MM.1S (cell line): ENCODE measurements at places on chromosomes 3 and 15.
A peak's percentile ranks its signal among the peaks of the same experiment; 100 is the strongest.

DNA sequence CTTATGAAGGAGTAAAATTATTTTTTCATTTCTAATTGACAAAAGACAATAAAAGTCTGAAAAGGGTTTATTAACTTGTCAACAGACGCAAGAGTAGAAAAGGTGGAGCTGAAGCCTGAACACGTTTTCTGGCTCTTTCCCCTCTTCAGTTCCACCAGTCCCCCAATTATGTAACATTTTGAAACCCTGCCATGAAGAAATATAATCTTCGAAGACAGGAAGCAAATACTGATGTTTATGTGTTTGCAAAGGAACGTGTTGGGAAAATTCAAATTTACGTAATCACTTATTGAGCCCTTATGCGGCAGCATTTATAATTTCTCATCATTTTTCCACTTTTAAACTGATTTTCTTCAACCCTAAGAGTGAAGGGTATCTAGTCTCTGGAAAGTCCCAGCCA is 767 bp downstream of the AP3S2 start:
- no peak for DNase-seq

- no peak for DNase-seq
Observed at GRCh38 chr3:55782807-55783206, 295.7 kb upstream of the WNT5A start.

DNA sequence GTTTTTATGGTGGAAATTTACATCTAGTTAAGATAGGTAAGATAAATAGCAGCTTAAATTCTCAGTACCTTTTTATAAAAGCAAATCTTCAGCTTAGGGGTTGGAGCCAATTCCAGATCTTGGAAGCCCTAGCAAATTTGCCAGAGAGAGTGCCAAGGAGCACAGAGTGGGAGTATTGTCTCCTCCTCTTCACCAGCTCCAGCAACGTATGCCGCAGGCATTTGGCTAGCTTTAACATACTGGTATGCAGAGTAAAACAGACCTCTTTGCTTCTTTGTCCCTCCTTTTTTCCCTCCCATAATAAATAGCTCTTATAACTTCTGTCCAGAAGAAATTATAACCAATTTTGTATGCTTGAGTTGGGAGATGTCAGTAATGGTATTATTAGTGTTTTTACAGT is 140.4 kb downstream of the DIPK2A start:
- DNase-seq, result no peak

- no peak for DNase-seq
Observed at GRCh38 chr3:65483480-65483879, 555.2 kb downstream of the MAGI1 start.

- no peak for DNase-seq
Observed at GRCh38 chr15:68407886-68408881, 23.8 kb downstream of the ITGA11 start.

DNA sequence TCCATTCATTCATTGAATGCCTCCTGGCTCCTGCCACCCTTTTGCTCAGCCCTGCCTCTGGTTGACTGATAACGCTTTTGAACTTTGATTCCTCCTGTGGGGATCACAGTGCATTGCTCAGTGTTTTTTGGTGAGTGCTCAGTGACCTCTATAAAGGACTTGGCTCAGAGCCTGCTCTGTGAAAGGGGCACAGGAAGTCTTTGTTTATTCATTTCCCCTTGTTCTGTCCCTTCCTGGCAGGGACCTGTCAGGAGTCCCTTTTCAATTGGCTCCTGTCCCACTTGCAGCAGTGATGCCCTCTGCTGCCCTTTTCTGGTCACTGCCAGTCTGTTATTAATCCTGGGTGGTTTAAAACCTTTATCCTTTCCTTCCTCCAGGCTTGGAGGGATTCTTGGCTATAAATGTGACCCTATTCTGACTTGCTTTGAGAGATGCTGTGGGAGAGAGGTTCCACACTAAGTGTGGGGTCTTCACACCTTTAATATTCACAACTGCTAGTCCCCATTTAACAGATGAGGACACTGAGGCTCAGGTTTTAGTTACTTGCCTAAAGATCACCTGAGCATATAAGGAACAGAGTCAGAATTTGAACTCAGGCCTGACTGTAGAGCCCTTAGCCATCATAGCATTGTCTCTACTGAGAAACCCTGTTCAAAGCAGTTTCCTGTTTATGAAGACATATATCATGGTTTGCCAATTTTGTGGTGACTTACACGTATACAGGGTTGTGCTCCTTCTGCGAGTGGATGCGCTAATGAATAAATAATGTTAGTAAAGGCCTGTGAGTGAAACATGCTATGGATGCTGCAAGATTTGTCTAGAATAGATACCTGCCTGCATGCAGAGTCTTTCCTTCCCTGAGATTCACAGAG is 23.2 kb upstream of the TATDN2 start:
- DNase-seq, result peak; percentile 83

DNA sequence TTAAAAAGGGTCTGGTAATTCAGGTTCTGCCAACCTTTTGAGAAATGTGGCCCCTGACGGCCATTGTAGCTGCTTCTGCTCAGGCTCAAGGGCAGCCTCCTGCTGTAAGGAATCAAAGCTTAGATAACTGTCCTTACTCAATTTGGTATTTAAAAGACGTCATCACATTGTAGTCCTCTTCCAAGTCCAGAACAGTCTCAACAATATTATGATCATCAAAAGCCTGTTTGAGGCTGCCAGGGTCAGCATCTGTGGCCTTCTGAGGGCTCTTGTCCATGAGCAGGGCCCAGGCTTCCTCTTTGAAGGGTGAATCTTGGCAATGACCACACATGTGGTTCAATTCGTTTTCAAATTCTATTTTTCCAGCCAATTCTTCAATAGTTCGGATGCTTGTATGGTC is 6.0 kb downstream of the C3orf62 start:
- no peak for DNase-seq

DNA sequence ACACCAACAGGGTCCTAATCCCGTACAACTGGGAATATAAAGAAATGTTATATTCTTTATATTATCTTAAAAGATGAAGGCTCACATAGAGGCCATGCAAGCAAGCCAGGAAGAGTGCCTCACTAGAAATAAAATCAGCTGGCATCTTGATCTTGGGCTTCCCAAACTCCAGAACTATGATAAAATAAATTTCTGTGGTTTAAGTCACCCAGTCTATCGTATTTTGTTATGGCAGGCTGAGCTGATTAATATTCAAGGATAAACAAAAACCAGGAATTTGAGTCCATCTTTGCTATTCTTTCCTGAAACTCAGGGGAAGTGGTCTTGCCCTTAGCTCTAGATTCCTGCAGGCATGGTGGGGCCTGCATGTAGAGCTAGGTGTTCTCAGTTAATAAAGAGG is 42.7 kb downstream of the ATOSA start:
- DNase-seq, result no peak

GRCh38 chr3:11435440-11436165 is 163.4 kb downstream of the ATG7 start:
- DNase-seq, result no peak

- DNase-seq, result no peak
Observed at GRCh38 chr3:160106905-160107861, 118.0 kb upstream of the C3orf80 start.

DNA sequence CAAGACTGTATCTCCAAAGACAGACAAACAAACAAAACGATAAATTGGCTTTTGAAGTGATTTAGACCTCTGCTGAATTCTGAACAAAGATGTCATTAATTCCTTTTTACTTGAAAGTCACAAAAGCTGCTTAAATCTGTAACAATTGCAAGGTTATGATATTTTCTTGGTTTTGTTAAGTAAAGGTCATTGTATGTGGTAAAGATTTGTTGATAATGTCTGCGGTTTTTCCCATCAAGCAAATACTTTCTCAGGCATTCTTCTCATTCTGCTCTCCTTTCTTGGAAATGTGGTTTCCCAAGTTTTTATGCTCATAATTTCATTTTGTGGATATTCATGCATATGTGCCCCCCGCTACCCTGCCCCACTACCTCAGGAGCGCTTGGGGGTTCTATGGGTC is 116.5 kb downstream of the SLMAP start:
- DNase-seq, result no peak

GRCh38 chr3:74614107-74614967 is at the start of gene CNTN3:
TSS of gene CNTN3 (minus strand) at chr3:74614659. CDS start at chr3:74521112, 93,547 bp downstream.
- no peak for DNase-seq

DNA sequence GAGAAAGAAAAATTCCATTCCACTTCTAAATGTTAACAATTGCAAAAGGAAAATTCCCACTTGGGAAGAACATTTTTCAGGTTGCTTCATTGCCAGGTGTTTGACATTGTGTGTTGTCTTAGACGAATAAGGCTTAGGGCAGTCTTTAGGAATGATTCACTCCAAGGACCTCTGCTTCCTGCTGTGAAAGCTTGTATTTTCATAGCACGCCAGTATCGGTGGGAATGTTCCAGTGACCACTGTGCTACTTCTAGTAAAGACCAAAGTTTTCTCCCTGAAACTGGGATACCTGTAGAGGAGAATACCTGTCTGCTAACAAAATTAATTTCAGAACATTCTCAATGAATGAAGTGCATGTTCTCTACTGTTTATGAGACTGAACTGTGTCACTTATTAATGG is 64.1 kb downstream of the CDIN1 start:
- no peak for DNase-seq

DNA sequence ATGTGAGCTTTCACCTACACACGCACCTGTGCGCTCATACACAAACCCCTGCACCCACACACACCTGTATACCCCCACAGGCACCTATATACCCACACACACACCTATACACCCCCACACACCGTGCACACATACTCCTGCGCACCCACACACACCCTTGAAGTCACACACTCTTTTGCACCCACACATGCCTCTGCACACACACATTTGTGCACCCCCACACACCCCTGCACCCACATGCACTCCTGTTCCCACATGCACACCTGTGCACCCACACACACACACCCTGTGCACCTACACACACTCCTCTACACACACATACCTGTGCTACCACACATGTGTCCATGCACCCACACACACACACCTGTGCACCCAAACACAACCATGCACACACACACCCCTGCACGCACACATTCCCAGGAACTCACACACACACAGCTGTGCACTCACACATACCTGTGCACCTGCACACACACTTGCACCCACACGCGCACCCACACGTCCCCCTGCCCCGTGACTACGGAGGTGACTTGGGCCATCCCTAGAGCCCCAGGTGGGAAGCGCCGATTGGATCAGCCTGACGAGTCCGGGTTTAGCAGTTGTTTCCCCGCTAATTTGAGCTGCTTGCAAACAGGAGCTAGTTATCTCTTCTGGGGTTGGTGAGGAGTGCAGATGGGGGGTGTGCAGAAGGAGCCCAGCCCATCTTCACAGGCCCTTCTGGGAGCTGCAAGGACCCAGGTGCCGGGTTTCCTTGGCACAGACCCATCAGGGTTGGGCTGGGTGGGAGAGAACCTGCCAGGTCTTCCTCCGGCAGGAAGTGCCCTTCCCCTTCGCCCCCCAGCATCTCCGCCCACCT is 97.8 kb downstream of the CHSY1 start:
- DNase-seq, result no peak

DNA sequence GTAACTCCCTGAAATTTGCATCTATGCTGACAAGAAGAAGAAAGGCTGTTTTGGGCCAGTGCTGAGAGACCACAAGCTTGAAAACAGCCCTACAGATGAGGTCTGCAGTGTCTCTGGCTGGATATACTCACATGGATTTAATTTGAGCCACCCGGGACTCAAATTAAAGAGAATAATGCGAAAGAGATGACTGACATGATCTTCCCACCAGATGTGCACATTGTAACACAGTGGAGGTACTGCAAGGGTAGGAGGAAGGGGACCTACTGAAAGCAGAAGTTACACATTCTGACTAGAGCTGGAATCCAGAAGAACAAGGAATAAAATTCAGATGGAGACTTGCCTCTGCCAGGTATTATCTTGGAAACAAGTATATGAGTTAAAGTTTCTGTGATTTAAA is 728.3 kb upstream of the SGO1 start:
- no peak for DNase-seq

GRCh38 chr15:91022832-91023129 is 387 bp upstream of the VPS33B start:
- no peak for DNase-seq

- DNase-seq, result no peak
Observed at GRCh38 chr3:156356537-156357363, 198.2 kb downstream of the SSR3 start.

DNA sequence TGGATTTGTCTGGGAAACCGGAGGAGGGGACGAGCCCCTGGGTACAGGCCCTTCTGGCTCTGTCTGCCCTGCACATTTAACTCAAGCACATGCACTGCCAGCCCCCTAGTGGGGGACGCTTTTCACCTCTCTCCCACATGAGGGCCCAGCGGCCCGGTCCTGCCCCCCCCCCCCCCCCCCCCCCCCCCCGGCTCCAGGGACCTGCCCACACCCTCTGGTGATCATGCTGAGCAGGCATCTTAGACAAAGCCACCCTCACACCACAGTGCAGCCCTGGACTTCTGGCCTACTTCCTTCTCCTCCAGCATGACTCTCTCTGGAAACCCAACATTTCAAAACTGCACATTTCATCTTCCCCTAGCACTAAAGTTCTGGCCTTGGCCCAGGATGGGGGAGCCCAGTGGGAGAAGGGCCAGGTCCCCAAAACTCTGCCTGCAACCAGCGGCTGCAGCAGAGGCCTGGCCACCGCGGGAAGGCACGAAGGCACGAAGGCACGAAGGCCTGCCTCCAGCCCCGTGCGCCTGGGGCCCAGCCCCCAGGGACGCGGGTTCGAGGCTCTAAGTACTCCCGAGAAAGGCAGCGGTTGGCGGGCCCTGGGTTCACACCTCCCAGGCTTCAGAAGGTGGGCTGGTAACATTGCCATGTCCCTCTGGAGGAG is 14.1 kb downstream of the KLF15 start:
- DNase-seq, result no peak

DNA sequence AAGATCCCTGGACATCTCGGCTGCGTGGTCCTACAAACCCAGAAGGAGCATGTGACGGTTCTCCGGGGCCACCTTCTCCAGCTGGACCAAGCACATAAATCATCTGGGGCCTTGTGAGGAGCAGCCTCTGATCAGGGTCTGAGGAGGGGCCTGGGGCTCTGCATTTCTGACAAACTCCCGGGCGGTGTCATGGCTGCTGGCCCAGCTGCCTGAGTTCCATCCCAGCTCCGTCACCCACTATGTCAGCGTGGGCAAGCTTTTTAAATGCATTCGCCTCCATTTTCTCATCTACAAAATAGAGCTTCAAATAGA is 126.3 kb upstream of the MEF2A start:
- DNase-seq, result no peak

DNA sequence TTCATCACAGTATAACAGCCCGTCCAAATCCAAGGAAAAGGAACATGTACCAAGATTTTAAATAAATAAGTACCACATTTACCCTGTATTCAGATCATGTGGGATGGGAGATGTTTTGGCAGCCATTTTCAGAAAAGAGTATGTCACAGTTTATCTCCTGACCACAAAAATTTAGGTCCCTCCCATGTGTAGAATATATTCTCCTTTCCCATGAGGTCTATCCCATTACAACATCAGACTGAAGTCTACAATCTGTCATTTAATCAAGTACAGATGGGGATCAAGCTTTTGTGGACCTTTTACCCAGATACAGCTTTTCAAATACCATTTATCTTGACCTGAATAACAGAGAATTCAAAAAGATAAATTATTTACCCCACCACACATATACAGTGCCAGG is 444.5 kb downstream of the PLOD2 start:
- DNase-seq, result no peak

DNA sequence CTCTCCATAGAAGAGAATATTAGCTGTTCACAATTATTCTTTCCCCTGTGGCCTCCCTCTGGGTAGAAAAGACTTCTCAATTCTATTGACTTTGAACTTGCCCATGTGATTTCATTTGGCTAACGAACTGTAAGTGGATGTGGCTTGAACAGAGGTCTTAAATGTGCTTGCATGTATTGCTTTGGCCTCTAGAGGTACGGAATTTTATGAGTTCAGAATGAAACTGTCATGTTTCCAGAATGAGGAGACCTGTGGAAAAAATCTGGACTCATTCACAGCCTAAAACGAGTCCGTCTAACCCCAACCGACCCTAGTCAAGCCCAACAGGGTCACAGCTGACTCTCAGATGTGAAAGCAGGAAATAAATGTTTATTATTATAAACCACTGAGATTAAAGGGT is 596.7 kb upstream of the UBE2E2 start:
- no peak for DNase-seq
